ENCODE measurements at places on chromosomes 1 and 21.

- DNase-seq: no peak
Observed at GRCh38 chr1:151653397-151653796, 41.5 kb downstream of the SNX27 start.

GRCh38 chr1:156646738-156647211 is 4.9 kb downstream of the BCAN start:
- no peak for DNase-seq

GRCh38 chr1:37691497-37692077 is 729 bp upstream of the CDCA8 start:
- DNase-seq: peak; percentile 49

DNA sequence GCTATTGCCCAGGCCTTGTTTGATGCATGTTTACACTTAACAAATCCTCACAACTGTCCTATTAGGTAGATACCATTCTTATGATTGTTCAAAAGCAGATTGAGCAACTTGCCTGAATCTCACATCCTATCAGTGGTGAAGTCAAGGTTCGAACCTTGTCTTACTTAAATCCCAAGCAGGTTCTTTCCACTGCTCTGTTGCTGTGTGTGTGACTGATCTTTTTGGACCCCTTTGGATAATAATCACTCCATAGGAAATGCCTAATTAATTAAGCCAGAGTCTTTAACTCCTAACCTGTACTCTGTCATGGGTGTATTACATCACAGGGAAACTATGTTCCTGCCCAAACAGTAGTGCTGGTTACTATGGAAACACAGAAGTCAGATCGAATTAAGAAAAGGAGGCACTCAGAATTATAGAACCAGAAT is 84.2 kb downstream of the SPATA46 start:
- no peak for DNase-seq

DNA sequence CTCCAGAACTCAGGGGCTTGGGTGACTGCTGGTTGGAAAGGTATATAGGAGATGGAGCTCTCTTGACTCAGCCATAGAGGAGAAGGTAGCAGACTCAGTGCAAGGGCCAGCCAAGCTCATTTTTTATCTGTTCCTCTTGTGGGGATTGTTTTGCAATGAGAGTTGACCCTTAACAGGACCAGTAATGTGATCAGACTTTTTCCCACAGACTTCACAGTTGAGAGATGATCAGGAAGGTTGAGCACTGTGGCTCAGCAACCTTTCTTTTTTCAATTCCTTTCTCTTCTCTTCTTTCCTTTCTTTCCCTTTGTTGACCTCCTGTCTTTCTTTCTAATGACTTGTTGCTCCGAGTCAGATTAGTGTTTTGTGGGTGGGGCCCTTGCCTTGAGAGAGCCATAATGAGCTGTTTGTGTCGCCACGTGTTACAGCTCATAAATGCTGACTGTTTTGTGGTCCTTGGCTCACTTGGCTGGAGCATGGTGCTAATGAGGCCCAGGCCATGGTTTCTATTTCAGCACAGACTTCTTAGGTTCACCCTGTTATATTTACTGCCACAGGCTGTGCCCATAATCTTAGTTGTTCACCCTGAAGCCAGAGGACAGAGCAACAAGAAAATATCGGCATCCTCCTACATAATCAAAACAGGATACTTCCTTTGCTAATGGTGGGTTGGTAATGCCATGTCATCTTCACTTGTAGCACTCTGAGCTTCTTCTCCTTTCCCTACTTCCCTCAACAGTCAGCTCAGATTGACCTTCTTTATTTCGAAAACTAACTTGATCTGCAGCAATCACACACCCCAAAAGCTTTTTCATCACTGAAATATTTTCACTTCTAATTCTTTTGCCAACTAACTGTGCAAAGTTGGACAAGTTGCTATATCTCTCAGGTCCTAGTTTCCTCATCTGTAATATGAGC is 13.9 kb downstream of the ADAM30 start:
- DNase-seq: no peak

DNA sequence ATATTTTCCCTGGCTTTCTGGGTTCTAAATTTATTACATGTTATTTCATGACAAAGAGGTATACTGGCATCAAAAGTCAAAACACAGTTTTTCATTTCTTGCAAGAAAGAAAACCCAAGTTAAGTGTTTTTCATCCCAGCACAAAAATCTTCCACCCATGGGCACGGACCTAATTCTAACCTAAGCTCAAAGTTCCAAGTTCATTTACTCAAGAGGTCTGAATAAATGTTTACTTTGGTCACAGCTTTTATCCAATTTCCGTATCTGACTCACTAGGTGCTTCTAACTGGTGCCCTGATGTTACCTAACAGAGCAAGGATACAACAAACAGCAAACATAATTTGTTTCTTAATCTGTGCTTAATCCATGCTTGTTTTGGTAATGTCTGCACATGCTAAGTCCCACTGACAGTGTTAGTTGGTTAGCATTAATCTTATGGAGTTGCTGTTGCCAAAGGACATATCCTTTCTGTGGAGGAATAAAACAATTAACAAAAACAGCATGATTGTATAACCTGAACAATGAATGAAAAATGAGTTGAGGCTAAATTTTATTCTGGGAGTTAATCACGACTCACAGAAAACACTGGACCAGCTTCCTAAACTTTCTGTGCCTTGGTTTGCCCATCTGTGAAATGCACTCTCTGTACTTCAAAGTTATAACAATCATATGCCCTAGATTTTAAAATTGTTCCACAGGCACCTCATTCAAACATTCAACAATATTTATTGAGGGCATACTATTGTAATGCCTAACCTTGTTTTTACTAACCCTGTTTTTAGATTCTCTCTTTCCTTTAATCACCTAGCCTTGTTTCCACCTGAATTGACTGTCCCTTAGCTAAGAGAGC is 4.2 kb upstream of the CHD1L start:
- no peak for DNase-seq

- peak; percentile 36 for DNase-seq
Observed at GRCh38 chr1:31624309-31624708, 6.8 kb downstream of the HCRTR1 start.

- no peak for DNase-seq
Observed at GRCh38 chr1:4053160-4053748, 153.2 kb upstream of the C1orf174 start.

DNA sequence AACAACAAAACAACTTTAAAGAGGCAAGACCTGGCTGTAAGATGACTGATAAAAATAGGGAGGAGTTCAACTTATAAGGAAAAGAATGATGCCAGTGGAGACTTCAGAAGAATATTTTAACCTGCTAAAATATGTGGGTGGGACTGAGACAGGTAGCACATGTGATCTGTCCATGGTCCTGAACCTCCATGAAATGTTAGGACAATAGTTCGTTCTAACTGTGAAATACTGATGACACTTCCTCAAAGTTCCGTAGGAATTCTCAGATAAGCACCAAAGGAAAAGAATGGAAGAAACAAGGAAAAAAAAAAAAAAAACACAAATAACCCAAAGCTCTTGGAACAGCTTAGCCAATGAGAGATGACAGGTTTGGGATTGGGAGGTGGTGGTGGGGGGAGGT is 44.7 kb downstream of the CDC42BPA start:
- DNase-seq: no peak

GRCh38 chr21:45533361-45533845 is 8.8 kb downstream of the SLC19A1 start:
- DNase-seq: no peak

- no peak for DNase-seq
Observed at GRCh38 chr1:100611086-100611485, 73.1 kb downstream of the GPR88 start.

GRCh38 chr1:223479261-223479660 is 86.0 kb downstream of the CCDC185 start:
- DNase-seq: no peak

DNA sequence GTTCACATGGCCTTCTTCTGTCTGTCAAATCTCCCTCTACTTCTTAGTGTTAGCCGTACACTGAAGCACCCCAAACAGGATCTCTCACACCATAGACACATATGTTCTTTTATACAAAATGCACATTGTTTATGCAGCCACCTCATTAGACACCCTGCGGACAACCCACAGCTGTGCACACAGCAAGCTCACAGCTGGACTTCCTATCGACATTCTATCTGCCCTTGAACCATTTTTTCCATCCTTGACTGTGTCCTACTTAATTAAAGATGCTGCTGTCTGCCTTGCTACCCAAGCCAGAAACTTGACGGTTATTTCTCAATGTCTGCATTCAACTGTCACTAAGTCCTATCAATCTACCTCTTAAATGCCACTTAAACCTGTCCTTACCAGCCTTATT is 3.2 kb upstream of the ZBTB21 start:
- DNase-seq: no peak

Data from GM13976 (cell line).